ENCODE measurements at places on chromosomes 3 and 15.

- DNase-seq = no peak
These were observed 41.1 kb upstream of the SEC61A1 start for GRCh38 chr3:128011140-128011539.

DNA sequence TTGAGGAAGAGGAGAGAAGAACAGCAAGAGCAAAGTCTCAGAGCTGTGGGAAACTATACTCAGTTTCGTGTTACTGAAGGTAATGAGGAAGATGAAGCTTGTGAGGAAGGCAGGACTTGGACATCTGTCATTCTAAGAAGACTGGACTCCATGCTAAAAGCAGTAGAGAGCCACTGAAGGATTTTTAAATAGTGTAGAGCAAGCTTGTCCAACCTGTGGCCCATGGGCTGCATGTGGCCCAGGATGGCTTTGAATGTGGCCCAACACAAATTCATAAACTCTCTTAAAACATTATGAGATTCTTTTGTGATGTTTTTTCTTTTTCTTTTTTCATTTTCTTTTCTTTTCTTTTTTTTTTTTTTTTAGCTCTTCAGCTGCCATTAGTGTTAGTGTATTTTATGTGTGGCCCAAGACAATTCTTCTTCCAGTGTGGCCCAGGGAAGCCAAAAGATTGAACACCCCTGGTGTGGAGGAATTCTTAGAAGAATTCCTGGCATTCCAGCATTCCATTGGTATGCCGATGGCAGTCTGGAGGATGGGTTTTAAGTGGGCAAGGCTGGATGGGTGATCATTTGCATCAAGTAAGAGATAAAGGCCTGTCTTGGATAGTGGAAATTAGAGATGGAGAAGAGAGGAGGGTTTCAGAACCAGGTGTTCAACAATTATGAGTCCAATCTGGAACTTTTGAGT, 6.9 kb upstream of the NFKBIZ start:
- no peak for DNase-seq

DNA sequence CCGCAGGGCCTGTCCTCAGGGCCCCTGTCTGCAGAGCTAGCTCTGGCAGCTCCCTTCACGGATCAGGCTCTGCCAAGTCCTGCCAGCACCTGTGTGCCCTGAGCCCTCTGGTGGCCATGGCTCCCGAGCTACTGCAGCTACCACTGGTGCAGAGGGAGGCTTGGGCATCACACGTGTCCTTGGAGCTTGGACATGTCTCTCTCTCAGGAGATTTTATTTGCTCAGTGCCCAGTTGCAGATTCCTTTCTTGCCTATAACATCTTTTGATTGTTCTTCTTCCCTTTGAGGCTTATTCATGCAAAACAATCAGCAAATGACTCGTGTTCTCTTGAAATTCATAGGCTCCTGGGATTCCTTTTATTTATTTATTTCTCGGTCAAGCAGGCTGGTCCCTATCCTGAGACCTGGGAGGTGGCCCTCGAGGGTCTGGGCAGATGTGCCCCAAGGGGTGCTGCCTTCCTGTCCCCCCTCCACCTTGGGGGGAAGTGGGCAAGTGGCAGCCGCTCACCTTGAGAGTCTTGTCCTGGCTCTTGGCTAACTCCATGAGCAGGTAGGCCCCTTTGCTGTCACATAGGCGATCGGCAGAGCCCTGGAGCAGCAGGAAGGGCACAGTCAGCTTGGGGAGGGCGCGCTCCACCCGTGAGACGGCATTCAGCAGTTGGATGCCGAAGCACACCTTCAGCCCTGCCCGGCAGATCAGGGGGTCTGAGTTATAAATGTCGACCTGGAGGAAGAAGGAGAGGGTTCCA, 21.9 kb downstream of the ABTB1 start:
- DNase-seq = no peak

DNA sequence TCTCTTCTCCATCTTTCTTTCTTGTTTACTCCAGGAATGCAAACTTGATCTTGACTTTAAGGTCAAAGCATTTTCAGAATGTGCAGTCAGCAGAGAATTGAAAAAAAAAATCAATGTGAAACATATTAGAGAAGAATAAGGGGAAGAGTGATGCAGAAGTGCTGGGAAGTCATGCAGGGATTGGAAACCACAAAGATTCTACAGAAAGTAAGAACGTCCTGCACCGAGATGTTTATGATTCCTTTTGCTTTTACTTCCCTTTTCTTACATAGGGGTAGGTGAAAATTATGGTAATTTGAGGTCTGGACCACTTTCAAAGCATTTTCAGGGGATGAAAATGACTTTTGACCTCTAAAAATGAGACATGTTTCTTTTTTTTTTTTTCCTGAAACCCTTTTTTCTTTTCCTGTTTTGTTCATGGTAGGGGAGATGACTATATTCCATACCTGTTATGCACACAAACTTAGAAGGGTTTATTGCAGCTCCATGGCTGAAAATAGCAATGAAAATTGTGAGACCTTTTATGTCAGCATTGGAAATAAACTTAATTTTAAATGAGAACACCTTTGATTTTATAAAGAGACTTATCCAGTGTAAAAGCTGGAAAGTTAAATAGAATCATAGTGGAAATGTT, 623.5 kb upstream of the TBL1XR1 start:
- DNase-seq = peak; percentile 74

GRCh38 chr3:45943207-45943846, at the start of gene CXCR6:
Gene CXCR6, plus strand, starts transcription at chr3:45943464. Its CDS starts 3,018 bp downstream, at chr3:45946482.
- no peak for DNase-seq

Data from fibroblast of skin of left biceps (primary cell).